Tongue (tissue), 3 donors: ENCODE measurements at places on chromosomes 11 and 22. TPM values are rescaled to one million over a fixed set of nuclear protein-coding genes. Genes with fewer than 3 reads are reported as not detected.

The OR52N4 gene
- total RNA-seq: not detected

The RFPL3 gene
- total RNA-seq: not detected

The GRAP2 gene
- 2.8 TPM for total RNA-seq

The VSTM5 gene
- total RNA-seq: 1.6 TPM

The TMEM109 gene
- 34.0 TPM for total RNA-seq

The SAMM50 gene
- total RNA-seq: 59.8 TPM

The ANO1 gene
- 36.7 TPM for total RNA-seq

The IL10RA gene
- 5.9 TPM for total RNA-seq

The C11orf97 gene
- not detected for total RNA-seq

The STK33 gene
- total RNA-seq: 8.2 TPM

The DDI1 gene
- total RNA-seq: not detected

The OR8D4 gene
- 0.21 TPM for total RNA-seq

DNA sequence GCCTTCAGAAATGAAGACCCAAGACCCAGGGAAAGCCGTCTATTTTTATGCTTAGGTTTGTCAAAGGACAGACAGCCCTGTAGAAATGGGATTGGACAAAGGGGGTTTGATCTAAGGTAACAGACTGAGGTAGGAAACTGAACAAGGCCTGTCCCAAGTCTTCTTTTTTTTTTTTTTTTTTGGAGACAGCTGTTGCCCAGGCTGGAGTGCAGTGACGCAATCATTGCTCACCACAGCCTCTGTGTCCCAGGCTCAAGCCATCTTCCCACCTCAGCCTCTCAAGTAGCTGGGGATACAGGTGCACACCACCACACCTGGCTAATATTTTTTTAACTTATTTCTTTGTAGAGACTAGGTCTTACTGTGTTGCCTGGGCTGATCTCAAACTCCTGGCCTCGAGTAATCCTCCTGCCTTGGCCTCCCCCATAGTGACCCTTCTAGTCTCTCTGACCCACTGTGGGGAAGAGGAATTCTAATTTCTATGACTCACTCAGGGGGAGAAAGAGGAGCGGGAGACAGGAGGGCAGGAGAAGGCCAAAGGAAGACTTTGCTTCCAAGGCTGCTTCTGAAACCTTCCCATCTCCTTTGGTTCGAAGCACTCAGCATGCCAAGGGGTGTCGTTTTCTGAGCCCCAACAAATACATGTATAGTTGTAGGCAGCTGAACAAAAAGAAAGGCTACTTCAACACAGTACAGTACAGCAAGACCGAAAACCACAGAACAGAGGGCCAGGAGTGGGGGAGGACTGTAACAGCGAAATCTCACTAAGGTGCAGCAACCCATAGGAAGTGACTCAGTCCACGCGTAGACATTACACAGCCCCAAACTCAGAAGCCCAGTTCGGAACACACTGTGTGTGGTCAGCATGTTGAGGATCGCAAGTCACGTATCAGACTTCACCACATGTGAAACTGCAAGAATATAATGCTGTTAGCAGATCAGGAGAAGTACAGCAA is 872 bp downstream of the TMA7B start:
- peak; percentile 63 for DNase-seq

GRCh38 chr11:129698212-129698611 is 117.4 kb upstream of the TMEM45B start:
- no peak for DNase-seq

GRCh38 chr22:48152916-48153315 is 1390.5 kb downstream of the TBC1D22A start:
- DNase-seq: no peak

DNA sequence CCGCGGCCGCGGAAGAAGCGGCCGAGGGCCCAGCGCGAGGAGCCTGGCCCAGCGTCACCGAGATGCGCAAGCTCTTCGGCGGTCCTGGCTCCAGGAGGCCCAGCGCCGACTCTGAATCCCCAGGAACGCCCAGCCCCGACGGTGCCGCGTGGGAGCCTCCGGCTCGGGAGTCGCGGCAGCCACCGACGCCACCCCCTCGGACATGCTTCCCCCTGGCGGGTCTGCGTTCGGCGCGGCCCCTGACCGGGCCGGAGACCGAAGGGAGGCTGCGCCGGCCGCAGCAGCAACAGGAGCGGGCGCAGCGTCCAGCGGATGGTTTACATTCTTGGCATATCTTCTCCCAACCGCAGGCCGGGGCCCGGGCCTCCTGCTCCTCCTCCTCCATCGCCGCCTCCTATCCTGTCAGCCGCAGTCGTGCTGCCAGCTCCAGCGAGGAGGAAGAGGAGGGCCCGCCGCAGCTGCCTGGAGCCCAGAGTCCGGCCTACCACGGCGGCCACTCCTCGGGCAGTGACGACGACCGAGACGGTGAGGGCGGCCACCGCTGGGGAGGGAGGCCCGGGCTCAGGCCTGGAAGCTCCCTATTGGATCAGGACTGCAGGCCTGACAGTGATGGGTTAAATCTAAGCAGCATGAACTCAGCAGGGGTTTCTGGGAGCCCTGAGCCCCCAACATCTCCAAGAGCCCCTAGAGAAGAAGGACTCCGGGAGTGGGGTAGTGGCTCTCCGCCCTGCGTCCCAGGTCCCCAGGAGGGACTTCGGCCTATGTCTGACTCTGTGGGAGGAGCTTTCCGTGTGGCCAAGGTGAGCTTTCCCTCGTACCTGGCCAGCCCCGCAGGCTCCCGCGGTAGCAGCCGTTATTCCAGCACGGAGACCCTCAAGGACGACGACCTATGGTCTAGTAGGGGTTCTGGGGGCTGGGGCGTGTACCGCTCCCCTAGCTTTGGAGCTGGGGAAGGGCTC is 1.2 kb downstream of the ARHGEF17 start:
- peak; percentile 90 for DNase-seq

GRCh38 chr11:111460340-111460739 is 51.8 kb downstream of the BTG4 start:
- no peak for DNase-seq

GRCh38 chr11:127640561-127641451 is 640.2 kb upstream of the KIRREL3 start:
- peak; percentile 84 for DNase-seq

DNA sequence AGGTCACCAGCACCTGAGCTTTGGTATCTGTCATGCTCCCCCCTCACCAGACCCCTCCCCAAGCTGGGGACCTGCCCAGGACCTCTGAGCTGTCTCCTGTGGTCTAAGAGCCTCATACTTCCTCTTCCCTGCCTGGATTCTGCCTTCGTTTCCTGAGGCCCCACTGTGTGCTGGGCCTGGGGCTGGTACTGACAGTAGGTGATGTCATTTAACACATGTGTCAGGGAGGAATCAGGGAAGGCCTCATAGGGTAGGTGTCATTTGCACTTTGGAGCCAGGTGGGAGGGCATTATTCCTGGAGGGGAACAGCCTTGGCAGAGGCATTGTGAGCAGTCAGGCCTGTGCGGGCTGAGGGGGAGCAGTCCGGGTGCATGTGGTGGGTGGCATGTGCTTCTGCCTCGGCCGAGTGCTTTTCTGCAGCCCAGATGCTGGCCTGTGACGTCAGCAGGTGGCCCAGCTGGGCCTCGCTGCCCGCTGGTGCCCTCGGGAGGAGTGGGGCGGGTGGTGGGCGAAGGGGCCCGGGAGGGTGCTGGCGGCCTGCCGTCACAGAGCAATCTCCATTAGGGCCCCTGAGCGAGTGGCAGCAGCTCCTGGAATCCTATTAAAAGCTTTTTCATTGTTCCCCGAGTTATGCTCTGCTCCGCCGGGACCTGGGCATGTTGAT is 9.1 kb downstream of the FLRT1 start:
- peak; percentile 44 for DNase-seq

DNA sequence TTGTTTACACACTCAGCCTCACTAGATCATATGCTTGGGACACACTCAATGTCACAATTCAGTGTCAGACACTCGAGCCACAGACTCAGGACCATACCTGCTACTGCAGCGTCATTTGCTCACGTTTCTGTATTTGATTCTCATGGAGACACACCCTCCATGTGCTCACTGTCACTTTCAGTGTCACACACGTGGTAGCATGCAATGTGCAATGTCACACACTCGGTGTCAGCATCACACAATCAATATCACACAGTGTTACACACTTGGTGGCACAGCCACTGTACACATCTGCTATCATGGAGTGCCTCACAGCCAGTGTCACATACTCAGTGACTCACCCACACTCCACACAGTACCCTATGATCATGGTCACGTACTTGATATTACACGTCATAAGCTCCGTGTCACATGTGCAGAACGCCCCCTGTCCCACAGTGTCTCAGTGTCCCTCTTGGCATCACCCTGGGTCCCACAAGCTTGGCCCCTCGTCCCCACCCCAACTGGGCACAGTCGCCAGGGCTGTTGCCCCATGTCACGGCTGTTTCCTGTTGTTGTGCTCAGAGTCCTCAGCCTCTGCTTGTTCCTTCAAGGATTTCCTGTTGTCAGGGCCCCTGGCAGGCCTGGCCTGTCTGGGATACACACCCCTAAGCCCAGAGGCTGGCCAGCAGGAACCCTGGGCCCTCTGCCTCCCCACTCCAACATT is 49.6 kb downstream of the PDE2A start:
- no peak for DNase-seq

GRCh38 chr11:69463181-69463994 is 18.1 kb upstream of the LINC01488 start:
- DNase-seq: peak; percentile 91

GRCh38 chr11:67416416-67417335 is 1.2 kb downstream of the CARNS1 start:
- DNase-seq: peak; percentile 80
